SK-N-DZ (cell line): ENCODE measurements at places on chromosomes 12 and 14.

DNA sequence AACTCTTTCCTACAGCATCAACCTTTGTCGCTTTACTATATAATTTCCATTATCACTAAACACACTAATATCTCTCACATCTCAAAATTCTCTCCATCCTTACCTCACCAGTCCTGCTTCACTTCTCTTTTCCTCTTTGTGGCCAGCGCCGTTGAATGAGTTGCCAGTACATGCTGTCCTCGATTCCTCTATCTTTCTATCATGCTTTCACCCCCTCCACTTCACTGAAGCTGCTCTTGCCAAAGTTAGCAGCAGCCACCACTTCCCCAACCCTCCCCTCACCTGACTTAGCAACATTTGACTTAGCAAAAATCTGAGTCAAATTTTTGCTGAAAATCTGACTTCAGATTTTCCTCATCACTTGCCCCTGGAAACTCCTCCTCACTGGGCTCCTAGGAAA is 210.4 kb downstream of the ANO6 start:
- DNase-seq, result no peak

DNA sequence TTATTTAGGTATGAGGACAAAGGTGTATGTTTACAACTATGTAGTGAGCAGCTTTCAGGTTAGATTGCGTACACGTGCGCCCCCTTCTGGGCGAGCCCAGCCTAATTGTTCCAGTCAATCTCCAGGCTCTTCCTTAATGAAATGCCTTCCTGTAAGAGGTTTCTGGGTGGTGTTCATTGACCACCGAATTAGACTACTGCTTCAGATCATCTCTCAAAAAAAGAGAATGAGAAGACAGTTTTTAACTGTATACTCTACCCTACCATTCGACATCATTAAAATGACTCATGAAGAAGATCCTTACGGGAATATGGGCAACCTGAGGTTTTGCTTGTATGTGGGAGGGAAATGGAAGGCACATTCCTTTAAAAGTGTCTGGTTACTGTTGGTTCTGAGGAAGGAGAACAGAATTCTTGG is 2.1 kb downstream of the LUM start:
- peak; percentile 11 for DNase-seq

DNA sequence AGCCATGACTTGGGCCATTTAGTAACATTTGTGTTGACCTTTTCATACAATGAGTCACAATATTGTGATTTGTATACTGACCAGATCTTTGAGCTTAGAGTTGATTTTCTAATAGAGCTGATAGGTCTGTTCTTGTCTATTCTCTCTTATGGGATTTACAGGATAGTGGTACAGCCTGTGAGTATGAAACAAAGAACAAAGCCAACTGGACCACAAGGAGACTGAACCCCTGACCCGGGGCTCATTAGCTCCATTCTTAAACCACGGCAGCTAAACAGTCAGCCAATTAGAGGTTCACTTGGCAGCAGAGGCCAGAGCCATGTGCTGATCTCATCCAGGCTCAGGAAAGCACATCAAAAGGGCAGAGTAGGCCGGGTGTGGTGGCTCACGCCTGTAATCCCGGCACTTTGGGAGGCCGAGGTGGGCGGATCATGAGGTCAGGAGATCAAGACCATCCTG is 59.1 kb upstream of the GNPNAT1 start:
- no peak for DNase-seq

DNA sequence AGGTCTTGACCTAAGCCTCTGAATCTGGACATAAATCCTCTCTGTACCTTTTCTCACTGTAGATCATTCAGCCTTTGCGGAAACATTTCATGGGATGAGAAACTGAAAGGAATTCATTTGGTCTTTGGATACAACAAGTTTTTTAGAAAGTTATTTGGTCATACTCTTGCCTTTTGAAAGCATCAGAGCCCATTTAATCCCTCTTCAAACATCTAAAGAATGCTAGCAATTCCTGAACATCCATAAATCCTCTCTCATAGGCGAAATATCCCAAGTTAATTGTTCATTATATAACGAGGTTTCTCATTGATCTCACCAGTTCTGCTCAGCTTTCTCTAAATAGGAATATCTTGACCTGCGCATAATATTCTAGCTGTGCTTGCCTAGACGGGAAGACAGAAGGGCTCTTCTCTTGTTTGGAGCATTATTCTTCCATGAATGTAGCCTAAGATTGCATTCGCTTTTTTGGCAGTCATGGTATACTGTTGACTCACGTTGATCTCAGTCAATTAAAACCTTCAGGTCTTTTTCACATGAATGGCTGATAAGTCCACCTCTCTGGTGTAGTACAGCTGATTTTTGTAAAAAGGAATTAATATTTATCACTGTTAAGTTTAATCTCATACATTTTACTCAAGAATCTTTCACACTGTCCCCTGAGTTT is 24.1 kb downstream of the NTN4 start:
- no peak for DNase-seq

- no peak for DNase-seq
Observed at GRCh38 chr12:94269316-94269999, 121.1 kb downstream of the PLXNC1 start.

- no peak for DNase-seq
Observed at GRCh38 chr12:79378496-79378895, 312.3 kb downstream of the PAWR start.

- no peak for DNase-seq
Observed at GRCh38 chr12:52871291-52872039, 22.7 kb upstream of the KRT78 start.

- DNase-seq, result no peak
Observed at GRCh38 chr12:1805441-1806081, 14.8 kb upstream of the LRTM2 start.

GRCh38 chr14:91326514-91327249 is 82.2 kb upstream of the GPR68 start:
- no peak for DNase-seq

GRCh38 chr12:54182086-54182485 is 6.7 kb downstream of the SMUG1 start:
- no peak for DNase-seq

DNA sequence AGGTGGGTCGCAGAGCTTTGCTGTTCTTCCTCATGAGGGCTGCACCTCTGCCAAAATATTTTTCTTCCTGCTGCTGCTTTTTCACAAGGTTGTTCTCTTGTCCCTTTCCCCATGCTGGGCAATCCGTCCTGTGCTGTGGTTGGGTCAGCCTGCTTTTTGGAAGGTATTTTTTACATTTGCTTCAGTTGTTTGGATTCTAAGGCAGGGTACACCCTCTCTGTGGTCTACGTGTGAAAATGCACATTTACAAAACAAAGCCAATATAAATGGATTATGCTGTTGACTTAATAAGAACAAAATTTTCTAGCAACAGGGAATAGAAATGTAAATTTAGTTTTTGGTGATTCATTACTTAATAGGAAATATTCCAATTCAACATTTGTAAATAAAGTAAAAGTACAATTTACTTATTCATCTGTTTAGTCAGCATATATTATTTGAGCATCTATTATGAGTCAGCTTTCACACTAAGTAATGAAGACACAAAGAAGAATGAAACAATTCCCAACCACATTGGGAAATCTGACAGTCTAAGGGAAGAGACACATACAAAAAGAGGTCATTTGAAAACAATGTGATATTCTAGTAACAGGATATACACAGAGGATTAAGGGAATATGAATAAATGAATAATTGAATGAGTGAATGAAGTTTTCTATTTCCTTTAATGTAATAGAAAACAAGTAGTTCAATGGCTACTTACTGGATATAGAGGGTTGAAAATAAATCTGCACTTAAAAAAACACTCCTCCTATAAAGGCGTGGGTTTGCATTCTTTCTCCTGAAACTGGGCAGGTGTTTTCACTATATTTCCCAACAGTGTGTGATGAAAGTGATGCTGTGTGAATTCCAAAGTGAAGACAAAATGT is 94.6 kb upstream of the PRICKLE1 start:
- no peak for DNase-seq

DNA sequence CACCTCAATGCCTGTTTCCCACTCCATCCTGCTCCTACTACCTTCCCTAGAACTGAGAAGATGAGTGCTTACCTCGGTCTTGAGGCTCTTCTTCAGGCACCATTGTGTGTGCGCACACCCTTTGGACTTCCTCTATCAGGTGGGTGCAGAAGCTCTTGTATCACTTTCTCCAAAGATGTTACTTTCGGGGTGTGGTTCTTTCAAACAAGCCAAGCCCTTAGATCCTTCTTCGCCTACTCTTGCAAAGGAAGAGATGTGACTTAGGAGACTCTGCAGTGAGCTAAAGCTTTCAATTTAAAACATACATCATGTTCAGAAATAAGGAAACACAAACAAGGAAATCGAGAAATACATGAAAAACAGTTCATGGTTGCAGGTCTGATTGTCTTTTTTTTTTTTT is at the start of gene CLEC4C:
Gene CLEC4C (minus strand): TSS at position 130 of the 400 bp plus-strand sequence. CDS start 27 bp downstream, at position 103.
- DNase-seq, result no peak

GRCh38 chr12:81450920-81451739 is 308.0 kb downstream of the PPFIA2 start:
- peak; percentile 78 for DNase-seq

- no peak for DNase-seq
Observed at GRCh38 chr14:104774453-104775072, 21.0 kb downstream of the AKT1 start.

- DNase-seq, result no peak
Observed at GRCh38 chr12:8590842-8591545, 21.7 kb downstream of the AICDA start.

DNA sequence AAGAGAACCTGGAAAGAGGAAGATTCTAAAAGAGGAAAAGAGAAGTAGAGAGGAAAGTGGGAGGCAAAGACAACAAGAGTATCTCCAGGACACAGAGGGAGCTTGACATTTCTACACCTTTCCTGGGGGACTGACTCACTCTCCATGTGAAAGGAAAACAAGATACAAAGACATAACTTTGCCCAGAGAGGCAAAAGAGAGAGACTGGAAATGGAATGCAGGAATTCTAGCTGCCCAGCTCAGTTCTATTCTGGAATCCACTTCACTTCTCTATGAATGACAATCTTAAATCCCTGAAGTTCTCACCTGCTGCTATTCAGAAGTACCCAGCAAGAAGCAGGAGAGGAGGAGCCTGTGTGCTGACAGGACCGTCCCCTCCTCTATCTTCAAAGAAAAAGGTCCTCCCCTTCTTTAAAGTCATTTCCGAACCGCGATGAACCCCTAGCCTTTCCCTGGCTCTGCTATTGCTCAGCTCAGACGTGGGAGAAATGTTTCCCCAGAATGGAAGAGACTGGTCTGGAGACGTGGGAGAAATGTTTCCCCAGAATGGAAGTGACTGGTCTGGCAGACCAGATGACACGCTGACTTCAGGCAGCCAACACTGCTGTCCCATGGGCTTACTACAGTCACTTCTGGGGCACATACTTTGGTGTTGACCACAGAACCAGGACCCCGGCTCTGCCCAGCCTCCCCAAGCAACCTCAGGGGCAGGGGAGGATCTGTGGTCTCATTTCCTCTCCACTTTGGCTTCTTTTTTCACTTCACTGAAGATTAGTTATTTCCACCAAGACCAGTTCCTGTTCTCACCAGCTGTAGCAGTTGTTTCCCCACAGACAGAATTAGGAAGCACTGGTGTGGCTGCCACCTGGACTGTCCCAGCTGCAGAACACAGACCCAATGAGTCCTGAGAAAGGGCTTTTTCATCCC is 8.3 kb downstream of the FMNL3 start:
- DNase-seq, result no peak

- peak; percentile 73 for DNase-seq
Observed at GRCh38 chr12:26833743-26834490, 923 bp upstream of the ITPR2 start.

DNA sequence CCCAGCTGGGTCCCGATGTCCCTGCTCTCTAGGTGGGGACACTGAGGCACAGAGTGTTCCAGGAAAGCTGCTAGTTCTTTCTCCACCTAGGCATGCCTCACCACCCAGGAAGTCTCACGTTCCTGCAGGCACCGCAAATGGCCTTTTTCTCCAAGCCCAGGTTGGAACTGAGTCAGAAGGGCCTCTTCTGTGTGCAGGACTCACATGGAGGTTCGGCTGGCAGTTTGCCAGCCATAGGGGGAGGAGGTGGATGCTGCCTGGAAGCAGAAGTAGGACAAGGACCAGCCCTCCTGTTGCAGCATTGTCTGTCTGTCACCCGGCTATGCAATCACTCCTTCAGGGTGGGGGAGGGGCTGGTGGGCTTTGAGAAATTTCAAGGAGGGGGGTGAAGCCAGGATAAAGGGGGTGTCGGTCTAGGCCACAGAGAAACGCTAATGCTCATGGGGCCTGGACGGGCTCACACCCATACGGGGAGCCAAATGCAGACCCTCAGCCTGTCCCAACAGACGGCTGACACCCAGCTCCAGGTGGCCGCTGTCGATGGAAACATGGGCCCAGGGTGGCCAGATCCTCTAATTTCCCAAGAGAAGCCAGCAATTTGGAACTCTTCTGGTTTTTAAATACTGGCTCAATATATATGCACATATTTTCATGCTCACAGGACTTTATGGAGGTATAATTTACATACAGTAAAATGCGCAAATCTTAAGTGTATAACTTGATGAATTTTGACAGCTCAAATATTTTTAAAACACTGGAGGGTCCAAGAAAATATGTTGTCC is 120.5 kb downstream of the PHETA1 start:
- DNase-seq, result peak; percentile 79

DNA sequence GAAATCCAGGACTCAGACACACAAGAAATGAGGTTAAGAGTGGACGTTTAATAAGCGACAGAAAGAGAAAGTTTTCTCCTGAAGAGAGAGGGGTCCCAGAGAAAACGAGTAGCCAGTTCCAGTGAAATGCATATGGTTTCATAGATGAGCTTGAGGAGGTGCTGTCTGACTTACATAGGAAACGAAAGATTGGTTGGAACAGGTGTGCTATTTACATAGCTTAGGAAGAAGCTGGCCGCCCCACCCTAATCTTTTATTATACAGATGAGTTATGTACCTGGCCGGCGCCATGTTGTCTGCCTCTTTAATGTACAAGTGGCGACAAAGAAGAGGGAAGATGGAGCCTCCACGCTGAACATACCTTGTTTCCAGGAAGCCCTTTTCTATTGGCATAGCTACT is 223.0 kb downstream of the SLC6A15 start:
- no peak for DNase-seq

DNA sequence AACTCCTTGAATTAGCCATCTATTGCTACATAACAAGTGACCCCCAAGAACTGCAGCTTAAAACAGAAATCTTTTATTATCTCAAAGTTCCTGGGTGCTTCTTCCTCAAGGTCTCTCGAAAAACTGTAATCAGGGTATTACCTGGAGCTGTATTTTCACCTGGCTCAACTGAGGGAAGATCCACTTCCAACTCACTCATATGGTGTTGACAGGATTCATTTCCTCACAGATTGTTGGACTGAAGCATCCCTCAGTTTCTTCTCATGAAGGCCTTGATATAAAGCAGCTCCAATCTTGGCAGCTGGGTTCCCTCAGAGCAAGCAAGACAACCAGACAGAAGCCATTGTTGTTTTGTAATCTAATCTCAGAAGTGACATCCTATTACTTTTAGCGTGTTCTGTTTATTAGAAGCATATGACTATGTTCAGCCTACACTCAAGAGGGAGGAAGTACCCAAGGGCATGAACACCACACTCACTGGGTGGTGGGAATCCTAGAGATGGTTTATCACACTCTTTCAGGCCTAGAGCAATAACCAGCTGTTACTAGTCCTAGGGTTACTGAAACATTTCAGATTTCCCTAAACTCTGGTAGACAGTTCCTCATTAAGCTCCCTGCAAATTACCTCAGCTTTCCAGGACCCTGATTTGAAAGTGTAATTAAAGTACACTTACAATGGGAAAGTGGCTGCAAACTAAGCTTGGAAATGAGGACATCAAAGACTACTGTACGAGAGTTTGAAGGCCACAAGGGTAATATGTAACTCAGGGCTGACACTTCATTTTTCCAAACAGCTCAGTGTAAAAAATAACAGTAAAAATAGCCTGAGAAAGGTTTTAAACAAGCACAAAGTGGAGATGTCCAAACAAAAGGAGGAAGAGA is 222.2 kb downstream of the SEC23A start:
- no peak for DNase-seq

- DNase-seq, result peak; percentile 68
Observed at GRCh38 chr12:105382771-105383622, 52.5 kb downstream of the C12orf75 start.
